ENCODE measurements at places on chromosomes 7 and 10.
A peak's percentile ranks its signal among the peaks of the same experiment; 100 is the strongest.

- DNase-seq: no peak
These were observed 380.3 kb upstream of the ADARB2 start for GRCh38 chr10:2117641-2118040.

GRCh38 chr7:27210441-27211083 is 10.7 kb upstream of the HOXA13 start:
- DNase-seq: peak; percentile 42

- DNase-seq: no peak
These were observed 62.7 kb downstream of the ADRA2A start for GRCh38 chr10:111139567-111139966.

- no peak for DNase-seq
These were observed 28.1 kb downstream of the KNDC1 start for GRCh38 chr10:133187906-133188681.

Measured in Ammon's horn (tissue), 1 donor.